ENCODE measurements at places on chromosomes 16 and 17.

- DNase-seq, result no peak
Observed at GRCh38 chr17:35586569-35587073, 501 bp upstream of the AP2B1 start.

GRCh38 chr16:30546115-30546514 is 11.5 kb upstream of the ZNF747 start:
- DNase-seq, result no peak

DNA sequence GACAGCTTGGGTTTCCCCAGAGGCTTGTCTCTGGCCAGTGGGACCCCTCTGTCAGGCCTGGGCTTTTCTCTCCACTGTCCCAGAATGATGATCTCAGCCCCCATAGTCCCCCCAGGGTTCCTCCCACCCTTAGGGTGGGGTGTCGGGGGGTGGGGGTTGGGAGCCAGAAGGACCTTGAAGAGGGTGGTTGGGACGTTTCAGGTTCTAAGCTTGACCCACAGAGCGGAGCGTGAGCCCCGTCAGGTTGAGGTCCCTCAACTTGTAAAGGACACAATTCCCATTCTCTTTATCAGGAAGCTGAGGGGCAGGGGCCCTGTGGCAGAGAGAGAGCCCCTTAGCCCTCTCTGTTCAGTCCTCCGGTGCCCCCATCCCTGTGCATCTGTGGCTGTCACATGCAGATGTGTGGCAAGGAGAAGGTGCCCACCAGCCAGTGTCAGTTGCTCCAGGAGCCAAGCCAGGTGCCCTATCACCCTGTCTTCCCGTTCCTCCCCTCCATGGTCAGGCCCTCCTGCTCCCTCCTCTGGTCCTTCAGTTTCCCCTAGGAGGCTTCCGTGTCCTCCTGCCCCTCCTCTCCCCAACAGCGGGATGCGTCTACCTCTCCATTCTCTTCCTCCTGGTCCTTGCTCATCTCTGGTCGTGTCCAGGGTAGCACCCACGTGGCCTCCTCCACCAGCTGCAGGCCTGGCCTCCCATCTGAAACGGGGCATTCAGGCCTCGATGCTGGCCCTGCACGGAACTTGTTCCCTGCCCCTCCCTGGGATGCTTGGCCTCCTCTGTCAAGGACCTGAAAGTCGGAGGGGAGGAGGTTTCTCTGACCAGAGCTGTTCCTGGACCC is 1.5 kb upstream of the NTN3 start:
- no peak for DNase-seq

DNA sequence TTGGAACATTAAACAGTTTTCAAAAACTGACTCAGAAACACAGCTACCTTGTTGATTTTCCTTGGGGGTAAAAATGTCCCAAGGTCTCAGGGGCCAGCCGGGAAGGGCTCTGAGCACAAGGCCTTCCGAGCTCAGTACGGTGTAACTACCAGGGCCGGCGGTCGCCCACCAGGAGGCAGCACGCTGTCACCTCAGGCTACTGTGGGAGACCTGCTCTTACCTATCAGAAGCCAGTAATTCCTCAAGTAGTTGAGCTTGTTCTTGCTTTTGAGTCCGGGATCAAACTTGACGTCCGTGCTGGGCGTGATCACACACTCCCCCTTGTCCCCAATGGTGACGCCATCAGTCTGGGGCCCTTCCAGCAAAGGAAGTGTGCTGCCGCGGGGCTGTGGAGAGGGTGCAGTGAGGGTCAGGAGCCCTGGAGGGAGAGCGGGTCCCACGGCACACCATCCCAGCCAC is 43.4 kb upstream of the ICAM2 start:
- DNase-seq, result no peak

DNA sequence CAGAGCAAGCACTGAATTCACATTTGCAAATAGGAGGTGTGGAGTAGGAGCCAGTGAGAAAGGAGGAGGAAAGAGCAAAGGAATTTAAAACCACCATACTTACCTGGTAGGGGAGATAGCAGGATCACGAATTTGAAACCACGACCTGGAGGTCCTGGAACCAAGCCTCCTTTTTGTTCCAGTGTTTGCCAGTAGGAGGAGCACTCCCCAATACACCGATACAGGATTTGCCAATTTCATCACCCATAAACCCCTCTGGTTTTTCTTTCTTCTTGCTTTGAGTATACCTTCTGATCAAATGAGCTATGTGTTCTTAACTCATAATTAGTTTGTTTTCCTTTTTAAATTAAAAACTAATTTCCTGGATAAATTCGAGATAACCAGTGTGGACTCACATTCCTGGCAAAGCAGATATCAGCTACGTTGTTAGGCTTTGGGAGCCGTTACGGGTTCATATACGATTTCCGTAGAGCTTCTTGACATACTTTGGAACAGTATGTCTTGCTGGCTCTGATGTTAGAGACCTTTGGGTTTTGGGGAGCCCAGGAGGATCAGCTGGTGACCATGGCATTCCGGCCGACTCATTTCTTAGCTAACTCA is 22.7 kb downstream of the BCO1 start:
- DNase-seq, result no peak

GRCh38 chr17:31880311-31880710 is 21.2 kb downstream of the UTP6 start:
- DNase-seq, result no peak

DNA sequence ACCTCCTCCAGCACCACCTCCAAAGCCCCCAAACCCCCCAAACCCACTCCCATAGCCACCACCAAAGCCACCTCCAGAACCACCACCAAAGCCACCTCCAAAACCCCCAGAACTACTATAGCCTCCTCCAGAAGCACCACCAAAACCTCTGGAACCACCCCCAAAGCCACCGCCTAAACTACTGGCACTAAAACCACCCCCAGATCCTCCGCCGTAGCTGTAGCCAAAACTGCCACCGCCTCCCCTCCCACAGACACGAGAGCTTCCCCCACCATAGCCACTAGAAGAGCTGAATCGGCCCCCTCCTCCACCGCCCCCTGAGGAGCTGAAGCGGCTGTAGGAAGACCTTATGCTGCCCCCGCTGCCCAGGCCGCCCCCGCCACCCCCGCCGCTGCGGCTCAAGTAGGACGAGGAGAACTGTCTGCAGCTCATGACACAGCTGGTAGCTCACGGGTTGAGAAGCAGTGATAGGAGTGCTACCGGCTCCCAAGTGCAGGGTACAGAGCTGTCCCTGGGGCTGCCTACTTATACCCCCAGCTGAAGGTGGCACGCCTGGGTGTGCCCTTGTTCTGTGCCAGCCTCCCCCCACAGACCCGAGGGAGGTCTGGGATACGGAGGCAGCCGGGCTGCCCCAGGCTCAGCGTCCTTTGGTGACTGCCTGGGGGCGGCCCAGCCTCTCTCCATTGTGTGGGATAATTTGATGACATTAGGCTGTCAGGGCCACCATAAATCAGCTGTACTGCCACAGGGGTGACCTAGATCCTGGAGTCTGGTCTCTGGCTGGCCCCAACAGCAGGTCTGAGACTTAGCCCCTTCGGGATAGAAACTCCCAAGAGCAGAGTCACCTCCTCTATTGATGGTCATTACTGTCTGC is at the start of gene KRT9:
Gene KRT9, minus strand, starts transcription at position 499 of the 874 bp plus-strand sequence. Its CDS starts 67 bp downstream, at position 432.
- no peak for DNase-seq

GRCh38 chr16:27097800-27098230 is 31.1 kb downstream of the C16orf82 start:
- no peak for DNase-seq

DNA sequence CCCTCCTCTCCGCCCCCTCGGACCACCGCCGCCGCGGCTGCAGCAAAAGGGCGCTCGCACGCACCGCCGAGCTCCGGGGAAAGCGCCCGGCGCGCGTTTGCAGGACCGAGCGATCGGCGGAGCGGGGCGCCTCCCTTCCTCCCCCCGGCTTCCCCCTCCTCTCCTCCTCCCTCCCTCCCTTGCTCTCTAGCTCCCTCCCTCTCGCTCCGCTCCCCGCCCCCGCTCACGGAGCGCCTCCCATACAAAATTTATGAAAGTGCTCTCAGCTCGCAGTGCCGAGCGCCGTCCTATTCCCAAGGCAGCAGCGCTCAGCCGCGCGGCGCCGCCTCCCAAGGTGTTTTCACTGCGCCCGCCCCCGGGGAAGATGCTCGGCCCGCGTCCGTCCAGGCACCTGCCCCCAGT is at the start of gene RTN4RL1:
Gene RTN4RL1, minus strand, starts transcription at position 115 of the 402 bp plus-strand sequence. CDS start 469 bp downstream, outside the sequence.
- peak; percentile 63 for DNase-seq

- no peak for DNase-seq
Observed at GRCh38 chr16:26334218-26335111, 642.7 kb downstream of the HS3ST4 start.

- no peak for DNase-seq
Observed at GRCh38 chr16:86574646-86575045, 3.7 kb upstream of the FOXL1 start.

DNA sequence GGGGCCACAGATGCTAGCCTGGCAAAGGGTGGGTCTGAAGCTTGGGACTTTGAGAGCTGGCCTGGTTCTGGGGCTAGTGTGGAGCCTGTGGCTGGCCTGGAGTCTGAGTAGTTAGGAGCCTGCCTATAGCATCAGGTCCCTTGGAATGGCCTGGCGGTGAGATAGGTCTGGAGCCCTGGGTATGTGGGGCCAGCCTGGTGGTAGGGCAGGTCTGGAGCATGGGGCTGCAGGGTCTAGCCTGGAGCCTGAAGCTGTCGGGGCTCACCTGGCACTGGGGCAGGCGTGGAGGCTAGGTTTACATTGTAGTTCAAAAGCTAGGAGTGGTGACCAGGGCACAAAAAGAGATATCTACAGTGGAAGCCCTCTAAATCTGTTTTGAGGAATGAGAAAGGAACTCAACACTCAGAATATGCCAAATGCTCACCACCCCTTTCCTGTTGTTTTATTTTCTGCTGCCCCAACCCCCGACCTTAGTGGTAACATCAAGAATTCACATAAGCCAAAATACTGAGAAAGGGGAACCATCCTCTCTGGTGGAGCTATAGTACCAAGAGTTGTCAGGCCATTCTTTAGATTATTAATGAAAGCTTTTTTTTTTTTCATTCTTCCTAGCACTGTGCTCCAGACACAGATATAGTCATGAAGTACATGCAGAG is 100.3 kb downstream of the TANC2 start:
- no peak for DNase-seq

DNA sequence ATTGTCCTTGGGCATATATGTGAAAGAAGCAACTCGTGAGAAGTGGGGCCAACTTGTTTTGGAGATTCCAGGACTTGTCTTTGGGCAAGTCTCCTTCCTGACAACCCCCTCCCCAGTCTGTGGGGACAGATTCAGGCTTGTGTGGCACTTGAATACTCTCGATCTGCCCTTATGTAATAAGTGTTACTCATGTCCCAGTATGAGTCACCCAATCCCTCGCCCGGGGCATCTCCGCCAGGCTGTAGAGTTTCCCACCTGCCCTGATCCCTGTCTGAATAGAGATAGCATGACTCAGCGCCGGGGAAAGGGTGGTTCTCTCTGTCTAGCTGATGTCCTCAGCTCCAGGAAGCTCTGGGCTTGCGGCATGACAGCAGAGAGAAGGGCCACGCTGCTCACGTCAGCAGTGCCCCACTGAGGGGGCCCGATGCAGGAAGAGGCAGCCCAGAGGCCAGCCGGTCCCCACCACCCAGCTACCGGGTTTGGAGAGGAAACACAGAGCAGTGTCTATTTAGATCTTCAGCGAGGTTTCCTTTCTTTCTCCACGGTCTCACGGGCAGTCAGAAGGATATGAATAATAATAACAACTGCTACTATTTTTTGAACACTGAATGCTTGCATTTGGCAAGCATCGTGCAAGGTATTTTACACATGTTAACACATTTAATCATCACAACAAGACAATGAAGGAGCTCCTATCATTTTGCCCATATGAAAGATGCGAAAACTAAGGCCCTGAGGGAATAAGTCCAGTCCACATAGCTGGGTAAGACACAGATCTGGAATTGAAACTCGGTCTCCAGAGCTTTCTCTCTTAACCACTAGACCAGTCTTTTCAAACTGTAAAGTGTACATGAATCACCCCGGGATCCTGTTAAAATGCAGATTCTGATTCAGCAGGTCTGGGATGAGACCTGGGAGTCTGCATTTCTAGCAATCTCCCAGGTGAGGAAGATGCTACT is 426.7 kb upstream of the MAF start:
- peak; percentile 2 for DNase-seq

DNA sequence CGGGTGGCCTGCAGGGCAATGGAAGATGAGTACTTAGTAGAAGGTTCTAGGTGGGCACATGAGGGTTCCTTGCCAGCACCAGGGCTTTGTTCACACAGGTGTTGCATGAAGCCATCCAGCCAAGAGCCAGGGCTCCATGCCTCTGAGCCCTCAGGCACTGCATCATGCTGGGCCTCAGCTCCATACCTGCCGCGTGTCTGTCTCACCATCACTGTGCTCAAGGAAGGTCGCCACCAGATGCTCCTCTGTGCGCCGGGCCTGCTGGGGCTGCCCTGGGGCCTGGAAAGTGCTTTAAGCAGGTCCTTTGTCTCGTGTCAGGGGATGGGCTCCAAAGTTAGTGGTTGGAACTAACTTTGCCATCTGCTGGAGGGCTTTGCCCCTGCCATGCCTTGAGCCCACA is 25.6 kb downstream of the C16orf90 start:
- no peak for DNase-seq

DNA sequence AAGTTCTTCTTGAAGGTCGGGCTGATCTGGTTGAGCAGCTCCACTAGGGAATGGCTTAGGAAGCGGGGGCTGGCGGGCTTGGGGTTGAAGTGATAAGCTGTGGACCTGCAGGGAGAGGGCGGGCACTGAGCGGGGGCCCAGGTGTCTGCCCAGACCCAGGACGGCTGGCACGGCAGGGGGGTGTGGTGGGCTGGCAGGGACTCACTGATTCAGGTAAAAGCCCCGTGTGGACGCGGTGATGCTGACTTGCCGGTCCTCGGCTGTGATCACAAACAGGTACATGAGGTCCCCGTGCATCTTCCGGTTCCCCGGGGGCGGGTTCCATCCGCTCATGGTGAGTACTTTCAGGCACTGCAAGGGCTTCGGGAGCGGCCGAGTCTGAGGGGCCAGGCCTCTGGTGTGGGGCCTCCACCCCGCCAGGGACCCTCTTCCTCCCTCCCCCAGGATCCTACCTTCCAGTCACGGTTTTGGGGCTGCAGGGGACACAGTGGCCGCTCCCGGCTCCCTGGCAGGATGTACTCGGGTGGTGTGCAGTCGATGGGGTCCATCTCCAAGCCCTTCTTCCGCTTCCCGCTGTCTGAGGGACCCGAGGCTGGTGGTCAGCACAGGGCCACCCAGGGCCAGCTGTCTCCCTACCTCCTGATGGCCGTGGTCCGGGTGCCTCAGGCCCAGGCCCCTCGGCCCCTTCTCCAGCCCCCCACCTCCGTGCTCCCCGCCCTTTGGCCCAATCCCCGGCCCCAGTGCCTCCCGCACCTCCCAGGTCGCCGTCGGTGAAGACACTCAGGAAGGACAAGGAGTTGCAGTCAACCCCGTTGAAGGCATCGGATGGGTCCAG is 10.2 kb downstream of the CLUH start:
- peak; percentile 23 for DNase-seq

DNA sequence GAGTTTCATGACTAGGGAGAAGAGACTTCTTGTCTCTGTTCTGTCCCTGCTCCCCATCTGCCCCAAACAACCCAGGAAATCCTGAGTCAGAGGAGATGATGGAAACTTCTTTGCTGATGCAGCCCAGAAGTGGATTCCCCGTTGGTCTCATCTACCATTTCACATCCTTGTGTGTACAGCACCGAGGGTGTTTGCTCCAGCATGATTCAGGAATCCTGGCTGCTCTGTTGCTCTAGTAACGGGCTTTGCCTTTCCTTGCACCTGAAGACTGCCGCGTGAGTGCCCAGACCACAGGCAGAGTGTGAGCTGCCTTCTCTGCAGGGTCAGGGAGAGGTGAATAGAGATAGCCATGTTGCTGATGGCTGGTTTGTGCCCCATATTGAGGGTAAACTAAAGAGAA is 408.4 kb downstream of the CPPED1 start:
- no peak for DNase-seq

GRCh38 chr17:45991341-45991740 is 7.7 kb upstream of the STH start:
- no peak for DNase-seq
